Activated T-cell treated with anti-CD3 and anti-CD28 coated beads for 48 hours (primary cell): ENCODE measurements at places on chromosomes 7 and 10.

DNA sequence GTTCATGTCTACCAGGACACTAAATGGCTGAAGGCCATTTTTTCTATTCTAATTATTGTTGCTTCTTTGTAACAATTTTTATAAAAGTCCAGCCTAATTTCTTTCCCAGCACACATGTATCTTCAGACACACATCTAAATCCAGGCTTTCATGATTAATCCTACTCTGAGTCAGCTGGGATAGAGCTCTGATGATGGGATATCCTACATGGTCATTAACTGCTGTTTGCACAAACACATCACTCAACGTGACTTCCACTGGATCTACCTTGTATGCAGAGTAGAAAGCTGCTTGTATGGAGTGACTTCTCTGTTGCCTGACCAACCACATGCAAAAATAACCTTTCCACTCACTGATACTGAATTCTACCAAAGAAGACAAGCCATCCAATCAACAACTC is 260.9 kb downstream of the AHR start:
- no peak for DNase-seq

- no peak for DNase-seq
Measured at GRCh38 chr10:43682956-43683355, 34.3 kb upstream of the ZNF32 start.

DNA sequence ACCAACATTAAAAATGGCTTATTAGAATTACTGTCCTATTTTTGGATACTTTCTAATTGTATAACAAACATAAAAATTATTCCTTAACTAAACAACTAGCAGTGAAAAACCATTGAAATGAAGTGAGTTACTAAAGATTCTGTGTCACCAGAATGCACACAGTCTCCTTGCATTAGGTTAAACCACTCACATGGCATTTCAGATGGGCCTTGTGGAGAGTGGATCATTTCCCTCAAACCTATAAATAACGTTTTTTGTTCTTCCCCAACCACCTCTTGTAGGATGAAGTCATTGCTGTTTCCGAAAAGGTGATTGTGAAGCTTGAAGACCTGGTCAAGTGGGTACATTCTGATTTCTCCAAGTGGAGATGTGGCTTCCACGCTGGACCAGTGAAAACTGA is 38.4 kb downstream of the ARID5B start:
- no peak for DNase-seq

- no peak for DNase-seq
Measured at GRCh38 chr7:116392806-116393205, 106.7 kb upstream of the CAV2 start.

- no peak for DNase-seq
Measured at GRCh38 chr10:79038841-79039201, 29.9 kb upstream of the ZMIZ1 start.

GRCh38 chr10:120543291-120543690 is 86.3 kb downstream of the PLPP4 start:
- no peak for DNase-seq

- DNase-seq = no peak
Measured at GRCh38 chr10:125201108-125201524, 40.8 kb upstream of the CTBP2 start.

DNA sequence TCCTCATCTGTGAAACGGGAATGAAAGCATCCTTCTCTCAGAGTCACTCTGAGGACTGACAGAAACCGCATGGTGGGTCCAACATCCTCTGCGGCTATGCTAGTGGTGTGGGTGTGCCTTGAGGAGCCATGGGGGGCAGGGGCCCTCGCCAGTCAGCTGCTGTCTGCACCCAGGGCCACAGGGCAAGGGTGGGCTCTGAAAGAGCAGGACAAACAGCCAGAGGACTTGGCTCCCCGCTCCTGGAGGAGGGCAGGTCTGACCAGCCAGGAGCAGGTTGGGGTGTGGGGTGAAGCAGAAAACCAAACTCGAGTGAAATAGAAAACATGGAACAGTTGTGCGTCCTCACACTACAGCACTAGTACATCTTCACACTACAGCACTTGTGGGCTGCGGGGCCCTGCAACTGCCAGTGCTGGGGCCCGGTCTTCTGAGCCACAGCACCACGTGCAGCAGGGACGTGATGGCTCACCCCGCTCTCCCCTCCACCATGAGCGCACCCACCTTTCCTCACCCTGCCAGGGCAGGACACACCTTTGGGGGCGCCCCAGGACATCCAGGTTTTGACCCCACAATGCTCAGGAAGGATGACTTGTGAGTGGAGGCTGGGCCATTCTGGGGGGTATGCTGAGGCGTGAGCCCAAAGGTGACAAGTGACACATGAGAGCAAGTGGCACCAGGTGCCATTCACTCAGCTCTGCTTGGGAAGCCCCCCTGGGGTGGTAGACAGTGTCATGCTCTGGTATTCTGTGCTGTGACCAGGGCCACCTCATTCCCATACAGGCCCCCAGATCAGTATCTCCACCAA is 96.1 kb upstream of the RET start:
- DNase-seq = no peak

DNA sequence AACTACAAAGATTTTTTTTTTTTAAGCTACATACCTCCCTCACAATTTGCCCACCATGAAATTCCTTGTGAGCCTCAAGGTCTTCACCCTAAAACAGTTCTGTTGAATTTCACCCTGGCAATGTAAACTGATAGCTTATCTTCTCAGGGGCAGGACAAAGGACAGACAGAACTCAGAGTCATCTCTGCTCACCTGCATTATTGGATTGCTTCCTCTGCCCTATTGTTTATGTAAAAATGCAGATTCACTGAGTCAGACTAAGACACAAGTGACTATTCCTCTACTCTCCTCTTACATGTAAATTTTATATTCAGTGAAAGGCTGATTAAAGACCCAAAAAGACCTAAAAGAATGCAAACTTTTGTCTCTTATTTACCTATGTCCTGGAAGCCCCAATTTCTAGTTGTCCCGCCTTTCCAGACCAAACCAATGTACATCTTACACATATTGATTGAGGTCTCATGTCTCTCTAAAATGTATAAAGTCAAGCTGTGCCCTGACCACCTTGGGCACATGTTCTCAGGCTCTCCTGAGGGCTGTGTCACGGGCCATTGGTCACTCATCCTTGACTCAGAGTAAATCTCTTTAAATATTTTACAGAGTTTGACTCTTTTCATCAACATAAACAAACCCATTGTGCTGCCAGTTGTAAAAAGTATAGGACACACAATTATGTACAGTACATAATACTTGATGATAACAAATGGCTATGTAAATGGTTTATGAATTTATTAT is 440.2 kb downstream of the HTR7 start:
- DNase-seq = no peak

DNA sequence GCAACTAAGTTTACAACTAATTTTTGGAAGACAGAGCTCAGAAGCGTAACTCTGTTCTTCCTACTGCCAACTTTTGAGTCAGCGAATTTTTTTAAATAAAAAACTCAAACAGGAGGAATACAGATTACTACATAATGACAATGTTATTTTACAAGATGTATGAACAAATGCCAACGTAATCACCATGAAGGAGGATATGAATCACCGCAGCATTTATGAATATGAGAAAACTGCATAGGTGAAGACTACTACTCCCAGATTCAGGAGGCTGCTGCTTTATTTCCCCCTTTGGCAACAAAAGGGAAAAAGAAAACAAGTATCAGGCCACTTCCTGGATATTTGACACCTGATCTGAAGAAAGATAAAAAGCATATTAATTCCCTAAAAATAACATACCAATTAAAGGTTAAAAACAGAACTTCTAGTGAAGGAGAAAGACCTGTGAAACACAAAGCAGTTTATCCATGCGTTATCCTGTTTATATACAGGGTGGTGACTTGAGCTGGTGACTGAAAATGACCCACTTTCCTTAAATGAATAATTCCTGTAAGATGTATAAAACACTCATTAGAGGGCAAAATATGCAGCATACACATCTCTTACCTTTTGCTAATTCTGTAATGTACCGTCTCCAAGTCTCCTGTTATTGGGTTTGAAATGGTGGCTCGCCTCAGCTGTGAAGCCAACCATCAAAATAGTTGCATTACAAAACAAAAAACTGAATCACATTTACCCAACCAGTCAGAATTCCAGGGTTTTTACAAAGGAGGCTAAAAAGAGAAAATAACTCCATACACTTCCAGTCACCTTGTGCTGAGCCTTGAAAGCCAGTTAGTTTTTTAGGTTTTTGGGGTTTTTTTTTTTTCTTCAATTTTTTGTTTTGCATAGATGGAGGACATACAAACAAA is 52.0 kb downstream of the P4HA1 start:
- DNase-seq = no peak

DNA sequence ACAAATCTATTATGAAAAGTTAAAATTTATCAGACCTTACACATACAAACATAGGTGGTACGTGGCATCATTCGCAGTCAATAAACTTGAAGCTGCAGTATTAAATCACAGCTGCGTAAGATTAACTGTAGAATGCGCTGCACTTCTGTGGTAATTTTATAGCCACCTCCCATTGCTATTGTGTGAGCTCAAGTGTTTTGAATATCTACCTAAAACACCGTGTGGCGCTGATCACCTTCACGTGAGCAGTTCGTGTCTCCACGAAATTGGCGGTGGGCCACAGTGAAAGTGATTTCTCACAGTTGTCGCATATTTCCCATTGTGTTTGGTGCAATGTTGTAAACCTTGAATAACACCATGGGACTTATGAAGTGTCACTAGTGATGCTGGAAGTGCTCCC is 102.8 kb downstream of the PLPP4 start:
- DNase-seq = no peak

GRCh38 chr10:12109286-12109685 is 20.2 kb upstream of the SEC61A2 start:
- no peak for DNase-seq

DNA sequence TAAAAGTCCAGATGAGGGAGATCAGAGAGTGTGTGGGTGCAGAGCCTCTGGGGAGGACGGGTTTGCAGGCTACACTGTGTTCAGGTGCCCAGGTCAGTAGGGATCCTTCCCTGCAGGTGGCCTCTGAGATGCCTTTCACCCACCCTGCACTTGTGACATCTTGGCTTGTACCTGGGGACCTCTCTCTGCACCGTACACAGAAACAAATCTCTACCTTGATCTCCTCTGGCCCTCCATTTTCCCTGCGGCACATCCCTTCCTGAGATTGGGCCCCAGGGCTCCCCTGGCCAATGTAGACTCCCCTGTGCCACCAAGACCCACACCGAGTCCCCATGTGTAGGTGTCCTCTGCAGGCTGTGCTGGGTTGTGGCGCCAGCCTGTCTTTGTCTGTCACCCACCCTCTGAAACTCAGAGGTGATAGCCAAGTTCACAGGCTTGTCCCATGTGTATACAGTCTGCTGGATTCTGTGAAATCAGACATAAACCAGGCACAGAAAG is 140.6 kb downstream of the PTPN20 start:
- DNase-seq = no peak

- no peak for DNase-seq
Measured at GRCh38 chr7:46830-47140, 145.6 kb upstream of the FAM20C start.

GRCh38 chr10:76874176-76874575 is 763.4 kb downstream of the KCNMA1 start:
- no peak for DNase-seq

- DNase-seq = no peak
Measured at GRCh38 chr7:50793120-50793946, 10.6 kb upstream of the GRB10 start.

- no peak for DNase-seq
Measured at GRCh38 chr7:41608447-41608846, 94.4 kb downstream of the INHBA start.

- DNase-seq = no peak
Measured at GRCh38 chr10:78846071-78846470, 222.7 kb upstream of the ZMIZ1 start.

GRCh38 chr7:88218836-88219605 is 817 bp downstream of the SRI start:
- peak; percentile 17 for DNase-seq

DNA sequence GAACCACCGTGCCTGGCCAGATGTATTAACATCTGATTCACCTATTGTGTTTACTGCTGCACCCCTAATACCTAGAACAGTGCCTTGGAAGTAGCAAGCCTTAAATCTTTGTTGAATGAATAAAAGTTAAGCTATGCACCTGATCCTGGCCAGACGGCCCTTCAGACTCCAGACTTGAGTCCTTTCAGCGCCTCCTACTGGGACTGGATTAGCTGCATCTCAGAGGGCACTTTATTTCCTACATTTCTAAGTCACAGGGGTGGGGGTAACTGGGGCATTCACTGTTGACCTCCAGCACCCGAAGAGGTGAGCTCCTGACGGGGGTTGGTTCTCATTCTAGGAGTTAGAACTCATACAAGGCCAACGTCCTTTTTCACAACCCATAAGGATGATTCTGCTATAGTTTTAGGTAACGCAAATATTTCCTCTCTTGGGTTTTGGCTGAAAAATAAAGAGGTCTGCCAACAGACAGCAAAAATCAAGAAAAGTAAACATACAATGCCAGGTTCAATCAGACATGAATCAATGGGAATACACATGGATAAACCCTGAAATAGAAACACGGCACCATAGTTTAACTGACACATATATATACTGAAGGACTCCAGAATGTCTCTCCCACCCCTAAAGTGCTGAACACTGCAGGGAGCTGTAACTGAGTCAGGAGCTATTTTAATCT is 48.0 kb upstream of the DLG5 start:
- no peak for DNase-seq

GRCh38 chr7:45350896-45351295 is 193.3 kb downstream of the RAMP3 start:
- no peak for DNase-seq

DNA sequence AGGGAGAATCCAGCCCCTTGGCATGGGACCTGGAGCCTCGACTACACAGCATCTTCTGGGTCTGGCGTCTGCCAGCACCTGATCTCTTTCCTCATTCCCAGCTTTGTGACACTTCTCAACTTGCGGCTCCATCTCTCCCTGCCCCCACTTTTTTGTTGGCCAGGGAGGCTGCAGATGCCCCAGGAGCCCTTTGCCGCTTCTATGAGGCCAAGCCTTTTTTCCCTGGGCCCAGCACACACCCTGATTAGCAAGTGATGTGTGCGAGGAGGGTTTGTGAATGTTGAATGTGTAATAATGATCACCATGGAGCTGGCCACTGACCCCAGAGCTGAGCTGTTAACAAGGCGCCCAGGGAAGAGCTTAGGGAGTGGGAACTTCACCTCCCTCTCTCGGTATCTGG is 4.4 kb downstream of the EVX1 start:
- DNase-seq = no peak

GRCh38 chr7:41205600-41205999 is 497.3 kb downstream of the INHBA start:
- DNase-seq = no peak

GRCh38 chr7:67463983-67464382 is 467.4 kb downstream of the TYW1 start:
- no peak for DNase-seq

DNA sequence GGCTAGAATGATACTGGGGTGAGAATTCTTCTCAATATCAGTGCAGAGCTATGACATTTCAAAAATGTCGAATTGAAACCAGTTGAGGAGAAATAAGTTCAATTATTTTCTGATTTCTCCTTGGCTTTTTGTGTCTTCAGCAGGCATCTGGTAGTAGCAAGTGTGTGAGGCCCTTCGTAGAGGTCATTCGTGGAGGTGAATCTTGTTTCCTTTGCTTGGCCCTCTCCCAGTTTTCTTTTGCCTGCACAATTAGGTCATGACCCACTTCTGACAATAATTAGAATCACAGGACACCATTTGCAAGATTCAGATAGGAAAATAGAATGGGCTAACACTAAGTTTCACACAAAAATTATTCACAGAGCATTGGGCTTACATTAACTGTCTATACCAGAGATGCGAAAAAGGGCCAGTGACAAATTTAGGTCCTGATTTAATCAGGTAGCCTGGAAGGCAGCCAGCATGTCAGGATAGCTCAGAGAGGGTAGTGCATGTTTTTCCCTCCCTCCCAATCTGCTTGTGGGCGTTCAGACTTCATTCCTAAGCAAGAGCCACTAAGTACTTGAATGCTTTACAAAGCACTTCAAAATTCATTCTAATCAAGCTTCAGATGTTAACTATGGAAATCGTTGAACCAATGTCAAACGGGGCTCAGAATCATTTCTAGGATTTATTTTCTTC is 24.0 kb upstream of the A1CF start:
- no peak for DNase-seq
